ENCODE measurements at places on chromosomes 11 and 22.

DNA sequence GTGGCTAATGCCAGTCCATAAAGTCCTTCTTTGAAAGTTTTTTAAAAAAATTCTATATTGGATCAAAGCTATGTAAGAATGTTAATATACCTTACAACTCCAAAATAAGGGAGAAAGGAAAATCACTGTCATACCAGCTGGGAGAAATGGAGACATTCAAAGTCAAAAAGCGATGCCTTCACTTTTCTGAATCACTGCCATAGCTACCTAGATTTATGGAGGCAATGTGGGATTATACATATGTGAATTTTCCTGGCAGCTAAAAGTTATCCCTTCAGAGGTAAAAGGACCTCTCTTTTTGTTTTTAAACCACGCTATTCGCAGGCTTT is 59.6 kb upstream of the PDE3B start:
- no peak for DNase-seq

DNA sequence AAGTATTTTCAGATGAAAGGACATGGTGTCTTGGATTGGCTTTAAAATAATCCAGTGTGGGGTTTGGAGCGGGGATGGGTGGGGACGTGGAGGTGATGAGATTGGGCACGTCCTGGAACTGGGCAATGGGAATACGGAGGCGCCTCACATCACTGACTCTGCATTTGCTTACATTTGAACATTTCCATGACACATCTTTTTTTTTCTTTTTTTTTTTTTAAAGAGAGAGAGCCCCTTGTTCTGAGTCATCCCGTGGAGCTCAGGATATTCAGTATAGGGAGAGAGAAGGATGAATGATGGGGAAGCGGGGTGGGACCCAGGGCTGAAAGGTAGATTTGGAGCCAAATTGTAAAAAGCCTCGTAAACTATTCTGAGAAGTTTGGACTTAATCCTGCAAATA is 142.7 kb downstream of the FBXO7 start:
- no peak for DNase-seq

GRCh38 chr11:76292583-76293188 is 86.4 kb upstream of the WNT11 start:
- DNase-seq, result no peak

GRCh38 chr11:100964435-100964834 is 165.2 kb downstream of the PGR start:
- no peak for DNase-seq

GRCh38 chr11:48129697-48130395 is 86.8 kb upstream of the OR4B1 start:
- no peak for DNase-seq

DNA sequence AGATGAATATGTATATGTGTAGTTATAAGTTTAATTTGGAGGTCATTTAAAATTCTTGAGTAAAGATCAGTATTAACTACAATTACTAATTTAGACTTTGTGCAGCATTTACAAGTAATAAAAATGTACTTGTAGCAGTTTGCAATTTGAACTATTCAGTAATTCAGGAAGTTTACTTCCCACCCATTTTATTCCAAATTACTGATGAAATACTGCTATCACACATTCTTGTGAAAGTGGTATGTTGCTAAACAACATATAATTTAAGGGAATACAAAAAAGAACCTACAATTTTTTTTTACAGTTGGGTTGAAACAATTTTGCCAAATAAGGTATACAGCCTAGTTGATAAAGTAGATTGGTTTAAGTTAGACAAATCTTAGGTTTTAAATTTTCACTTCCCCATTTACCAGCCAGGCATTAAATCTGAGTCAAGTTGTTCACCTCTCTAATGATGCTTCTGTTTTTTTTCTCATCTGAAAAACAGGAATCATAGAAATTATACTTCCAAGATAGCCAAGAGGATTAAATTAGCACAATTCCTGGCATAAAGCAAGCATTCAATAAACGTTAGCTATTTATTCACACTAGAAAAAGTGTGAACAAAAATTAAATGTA is 45.3 kb downstream of the ZBTB44 start:
- DNase-seq, result peak; percentile 59

GRCh38 chr11:19576903-19577302 is 135.7 kb upstream of the NAV2 start:
- no peak for DNase-seq

DNA sequence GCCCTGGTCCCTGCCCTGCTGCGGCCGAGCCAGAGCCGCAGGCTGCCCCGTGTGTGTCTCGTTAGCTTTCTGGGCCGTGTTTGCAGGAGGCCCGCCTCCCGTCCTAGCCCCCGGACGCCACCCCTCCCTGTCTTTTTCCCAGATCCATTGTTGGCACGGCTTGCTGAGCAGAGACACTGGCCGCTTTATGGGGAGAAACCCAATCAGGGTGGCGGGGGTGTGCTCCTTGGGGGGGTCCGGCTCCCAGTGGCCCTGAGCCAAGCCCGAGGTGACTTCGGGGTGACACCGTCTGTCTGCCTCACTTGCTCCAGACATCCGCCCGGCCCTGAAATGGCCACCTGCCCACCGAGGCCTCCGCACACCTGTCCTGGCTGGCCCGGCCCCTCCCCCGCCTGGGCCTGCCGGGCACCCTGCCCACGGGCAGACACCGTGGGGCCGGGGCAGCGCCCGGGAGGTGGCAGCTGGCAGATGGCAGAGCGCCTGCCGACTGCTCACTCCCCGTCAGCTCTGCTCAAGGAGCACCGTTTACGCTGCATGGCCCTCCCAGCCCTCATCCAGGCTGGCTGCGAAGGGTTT is 43.1 kb upstream of the PPARA start:
- no peak for DNase-seq

DNA sequence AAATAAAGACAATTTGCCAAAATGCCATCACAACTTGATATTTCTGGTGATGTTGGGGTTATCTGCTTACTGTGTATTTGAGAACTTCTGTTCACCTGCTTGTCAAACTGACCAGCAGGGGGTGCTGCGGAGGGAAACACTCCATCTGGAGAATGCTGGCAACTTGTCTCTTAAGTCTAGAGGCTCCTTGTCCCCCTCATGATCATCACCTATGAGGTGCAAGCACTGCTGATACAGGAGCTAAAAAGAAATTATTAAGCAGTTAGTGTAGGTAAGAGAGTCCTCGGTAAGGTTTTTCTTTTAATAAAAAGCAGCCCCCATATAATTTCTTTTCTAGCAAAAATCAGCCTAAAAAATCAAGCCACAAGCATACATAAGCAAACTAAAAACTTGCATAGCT is 32.7 kb upstream of the GLYATL1B start:
- peak; percentile 29 for DNase-seq

DNA sequence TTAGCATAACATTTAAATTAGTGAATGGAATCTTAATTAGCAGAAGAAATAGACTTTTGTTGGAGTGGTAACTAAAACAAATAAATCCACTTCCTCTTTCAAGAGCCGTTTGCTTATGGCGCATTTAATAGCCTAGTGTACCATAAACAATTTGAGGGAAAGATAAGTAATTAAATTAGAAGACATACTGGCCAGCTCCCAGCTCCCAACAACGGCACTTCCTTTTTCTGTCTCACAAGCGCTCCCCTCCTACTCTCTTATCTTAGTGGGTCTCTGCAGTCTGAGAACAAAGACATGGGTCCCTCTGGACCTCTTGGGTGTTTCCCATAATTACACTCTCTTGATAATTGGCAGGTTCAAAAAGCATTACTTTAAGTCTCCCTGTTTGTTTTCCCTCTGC is 146.0 kb downstream of the OPCML start:
- DNase-seq, result no peak

- DNase-seq, result no peak
These were observed 628 bp downstream of the CHKB start for GRCh38 chr22:50581950-50582492.

DNA sequence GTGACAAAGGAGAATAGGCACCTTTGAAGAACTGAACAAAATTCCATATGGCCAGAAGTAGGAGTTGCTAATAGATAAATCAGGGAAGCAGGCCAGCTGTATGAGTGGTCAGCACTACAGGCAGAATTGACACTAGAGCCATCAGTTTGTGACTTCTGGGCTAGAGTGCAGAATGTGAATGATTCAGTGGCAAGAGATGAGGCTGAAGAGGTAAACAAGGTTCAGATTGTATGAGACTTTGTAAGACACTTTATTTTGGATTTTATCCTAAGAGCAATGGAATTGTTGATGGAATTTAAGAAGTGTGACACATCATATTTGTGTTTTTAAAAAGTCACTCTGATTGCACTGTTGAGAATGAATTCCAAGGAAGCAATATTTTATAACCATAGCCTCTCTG is 12.9 kb downstream of the BIRC3 start:
- DNase-seq, result no peak

GRCh38 chr11:1473786-1474185 is 12.8 kb downstream of the MOB2 start:
- no peak for DNase-seq

GRCh38 chr22:48100685-48101417 is 1338.4 kb downstream of the TBC1D22A start:
- no peak for DNase-seq

GRCh38 chr11:64222651-64223000 is 3.4 kb downstream of the TRPT1 start:
- no peak for DNase-seq

- DNase-seq, result no peak
These were observed 1391.3 kb downstream of the TBC1D22A start for GRCh38 chr22:48153726-48154125.

DNA sequence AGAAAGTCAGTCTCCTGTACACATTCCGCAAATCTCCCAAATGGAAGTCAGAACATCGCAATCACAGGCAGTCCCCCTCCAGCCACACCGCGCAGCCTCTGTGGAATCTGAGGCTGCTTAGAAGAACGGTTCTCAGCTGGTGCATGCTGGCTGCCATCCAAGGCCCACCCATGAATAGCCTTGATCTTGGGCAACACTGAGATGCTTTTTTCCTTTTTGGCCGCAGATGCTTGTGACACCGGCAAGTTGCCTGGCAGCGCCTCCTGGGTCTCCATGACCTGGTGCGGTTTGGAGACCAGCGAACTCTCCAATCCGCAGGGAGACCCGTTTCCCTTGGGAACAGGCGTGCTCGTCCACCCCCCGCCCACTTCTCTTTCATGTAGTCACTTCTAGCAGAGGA is 26.3 kb upstream of the PHF21B start:
- DNase-seq, result no peak
